ENCODE measurements at places on chromosomes 11 and 22.

GRCh38 chr11:107567739-107568335, 2.3 kb upstream of the ALKBH8 start:
- no peak for DNase-seq

DNA sequence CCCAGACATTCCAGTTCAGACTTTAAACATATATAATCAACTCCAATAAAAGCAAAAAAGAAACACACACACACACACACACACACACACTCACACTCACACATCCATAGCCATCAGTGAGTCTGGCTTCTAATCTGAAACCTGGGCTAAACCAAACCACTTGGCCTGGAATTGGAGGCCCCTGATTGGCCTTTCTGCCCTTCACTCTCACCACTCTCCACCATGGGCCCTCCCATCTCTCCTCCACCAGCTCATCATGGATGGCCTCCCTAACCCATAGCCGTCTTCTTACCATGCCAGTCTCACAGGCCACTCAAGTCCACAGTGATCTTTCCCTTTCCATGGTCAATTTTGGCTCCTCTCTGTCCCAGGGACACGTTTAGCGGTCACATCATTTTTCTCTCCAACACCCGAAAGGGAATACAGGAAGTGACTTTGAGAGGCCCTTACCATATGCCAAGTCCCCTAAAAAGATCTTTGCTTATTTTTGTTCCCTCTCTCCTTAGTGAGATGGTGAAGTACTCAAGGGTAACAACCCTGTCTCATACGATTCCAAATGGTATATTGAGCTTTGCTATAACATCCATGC, 66.6 kb downstream of the ENDOD1 start:
- DNase-seq: no peak

DNA sequence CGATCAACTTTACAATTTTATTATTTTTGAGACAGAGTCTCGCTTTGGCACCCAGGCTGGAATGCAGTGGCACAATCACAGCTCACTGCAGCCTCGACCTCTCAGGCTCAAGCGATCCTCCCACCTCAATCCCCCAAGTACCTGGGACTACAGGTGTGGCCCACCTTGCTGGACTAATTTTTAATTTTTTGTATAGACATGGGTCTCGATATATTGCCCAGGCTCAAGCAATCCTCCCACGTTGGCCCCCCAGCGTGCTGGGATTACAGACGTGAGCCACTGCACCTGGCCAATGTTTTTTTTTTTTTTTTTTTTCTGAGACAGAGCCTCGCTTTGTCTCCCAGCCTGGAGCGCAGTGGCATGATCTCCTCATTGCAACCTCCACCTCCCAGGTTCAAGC, 2.0 kb upstream of the PPFIA1 start:
- DNase-seq: no peak

- DNase-seq: no peak
Measured at GRCh38 chr22:47610764-47611163, 848.3 kb downstream of the TBC1D22A start.

- DNase-seq: no peak
Measured at GRCh38 chr11:11500744-11501487, 120.9 kb downstream of the GALNT18 start.

GRCh38 chr11:121057922-121058321, 34.0 kb downstream of the TBCEL start:
- no peak for DNase-seq

DNA sequence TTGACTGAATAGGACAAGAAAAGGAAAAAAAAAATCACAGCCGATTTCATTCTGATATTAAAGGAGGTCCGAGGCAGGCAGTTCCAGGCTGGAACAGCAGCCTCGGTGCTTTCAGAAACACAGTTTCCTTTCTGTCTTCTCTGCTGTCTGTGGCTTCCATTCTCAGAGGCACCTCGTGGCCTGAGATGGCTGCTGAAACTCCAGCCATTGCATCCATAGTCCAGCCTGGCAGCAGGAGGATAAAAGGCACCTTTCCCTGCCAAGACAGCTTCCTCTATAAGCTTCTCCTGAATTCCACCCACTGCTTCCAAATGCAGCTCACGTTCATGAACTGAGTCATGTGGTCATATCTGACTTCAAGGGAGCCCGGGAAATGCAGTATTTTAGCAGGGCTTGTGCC, 390.5 kb downstream of the TBC1D22A start:
- DNase-seq: no peak

- peak; percentile 32 for DNase-seq
Measured at GRCh38 chr11:29159552-29160465, 857.0 kb downstream of the KCNA4 start.

DNA sequence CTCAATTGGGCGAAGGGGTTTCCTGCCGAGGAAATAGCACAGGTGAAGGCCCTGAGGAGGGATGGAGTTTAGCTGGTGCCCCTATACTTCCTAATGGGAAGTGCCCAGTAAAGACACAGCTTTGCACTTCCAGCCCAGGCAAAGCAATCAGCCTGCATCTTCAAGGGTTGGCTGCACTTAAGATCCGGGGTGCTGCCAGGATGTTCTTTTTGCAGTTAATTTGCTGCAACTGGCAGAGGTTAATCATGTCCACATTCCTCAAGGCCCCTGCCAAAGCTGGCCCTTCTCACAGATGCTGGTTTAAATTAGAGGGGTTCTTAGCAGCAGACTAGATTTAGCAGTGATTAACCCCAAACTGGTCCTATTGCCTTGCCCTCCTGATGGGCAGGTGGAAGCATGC, 137.7 kb upstream of the NAV2 start:
- no peak for DNase-seq

DNA sequence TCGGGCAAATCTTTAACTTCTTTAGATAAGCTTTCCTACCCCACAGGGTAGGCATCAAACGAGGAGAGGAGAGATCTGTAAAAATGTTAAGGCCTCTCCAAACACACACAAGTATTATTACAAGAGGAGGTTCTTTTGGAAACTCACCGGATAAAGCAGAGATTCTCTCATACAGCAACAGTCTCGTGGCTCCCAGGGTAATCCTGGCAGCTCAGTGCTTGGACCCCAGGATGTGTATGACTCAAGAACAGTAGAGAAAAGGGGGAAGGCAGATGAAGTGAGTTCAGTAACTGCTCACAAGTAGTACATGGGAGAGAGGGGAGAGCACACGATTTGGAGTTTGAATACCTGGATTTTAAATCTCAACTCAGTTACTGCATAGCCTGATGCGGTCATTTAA, 120.9 kb downstream of the FEZ1 start:
- no peak for DNase-seq

GRCh38 chr11:100791860-100792259, 104.8 kb downstream of the ARHGAP42 start:
- DNase-seq: no peak

DNA sequence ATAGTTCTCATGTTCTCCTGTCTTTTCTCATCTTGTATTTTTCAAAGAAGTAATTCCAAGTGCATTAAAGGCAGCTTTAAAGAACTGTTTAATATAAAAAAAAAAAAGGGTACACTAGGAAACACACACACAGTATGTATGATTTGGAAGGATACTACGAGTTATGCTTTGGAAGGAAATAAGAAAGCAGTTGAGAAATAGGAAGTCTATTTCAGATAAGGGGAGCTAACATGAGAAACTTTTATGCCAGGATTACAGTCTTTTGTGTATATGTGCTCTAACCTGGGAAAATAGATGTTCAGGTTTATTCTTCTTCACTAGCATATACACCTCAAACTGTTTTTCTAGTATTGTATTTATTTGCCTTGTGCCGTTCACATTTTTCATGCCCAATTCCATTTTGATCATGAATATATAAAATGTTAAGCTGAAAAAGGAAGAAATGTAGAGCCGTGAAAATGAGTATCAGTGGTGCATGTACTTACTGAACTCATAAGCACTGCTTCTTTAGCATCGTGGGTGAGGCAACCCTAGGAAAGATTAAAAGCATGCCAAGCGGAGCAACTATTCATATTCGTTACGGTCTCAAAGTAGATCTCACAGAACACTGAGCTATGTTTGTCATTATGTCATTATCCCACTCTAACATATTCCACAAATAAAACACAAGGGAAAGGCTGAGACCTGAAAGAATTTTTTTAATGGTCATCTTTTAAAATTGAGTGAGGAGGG, 59.6 kb downstream of the GUCY1A2 start:
- no peak for DNase-seq

DNA sequence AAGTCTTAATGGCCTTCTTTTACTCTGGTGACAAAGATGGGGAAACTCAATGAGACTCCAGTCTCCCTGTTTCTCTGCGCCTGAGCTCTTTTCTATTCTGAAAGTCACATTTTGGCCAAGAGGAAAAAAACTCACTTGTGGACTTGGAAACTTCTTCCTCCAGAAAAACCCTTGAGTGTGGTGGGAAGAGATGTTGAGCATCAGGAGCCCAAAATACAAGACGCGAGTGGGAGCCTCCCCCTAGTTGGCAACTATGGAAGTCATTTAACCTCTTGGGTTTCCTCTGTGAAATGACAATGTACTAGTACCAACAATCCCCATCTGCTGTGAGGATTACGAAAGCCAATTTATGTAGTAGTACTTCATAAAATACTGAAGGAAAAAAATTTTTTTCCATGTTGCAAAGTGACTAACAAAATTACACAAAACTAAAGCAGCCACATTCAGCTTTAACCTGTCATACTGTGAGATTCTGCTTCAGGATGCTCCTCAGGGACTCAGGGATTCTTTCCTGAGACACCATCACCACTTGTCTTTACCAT, 524 bp upstream of the SLC25A17 start:
- no peak for DNase-seq

DNA sequence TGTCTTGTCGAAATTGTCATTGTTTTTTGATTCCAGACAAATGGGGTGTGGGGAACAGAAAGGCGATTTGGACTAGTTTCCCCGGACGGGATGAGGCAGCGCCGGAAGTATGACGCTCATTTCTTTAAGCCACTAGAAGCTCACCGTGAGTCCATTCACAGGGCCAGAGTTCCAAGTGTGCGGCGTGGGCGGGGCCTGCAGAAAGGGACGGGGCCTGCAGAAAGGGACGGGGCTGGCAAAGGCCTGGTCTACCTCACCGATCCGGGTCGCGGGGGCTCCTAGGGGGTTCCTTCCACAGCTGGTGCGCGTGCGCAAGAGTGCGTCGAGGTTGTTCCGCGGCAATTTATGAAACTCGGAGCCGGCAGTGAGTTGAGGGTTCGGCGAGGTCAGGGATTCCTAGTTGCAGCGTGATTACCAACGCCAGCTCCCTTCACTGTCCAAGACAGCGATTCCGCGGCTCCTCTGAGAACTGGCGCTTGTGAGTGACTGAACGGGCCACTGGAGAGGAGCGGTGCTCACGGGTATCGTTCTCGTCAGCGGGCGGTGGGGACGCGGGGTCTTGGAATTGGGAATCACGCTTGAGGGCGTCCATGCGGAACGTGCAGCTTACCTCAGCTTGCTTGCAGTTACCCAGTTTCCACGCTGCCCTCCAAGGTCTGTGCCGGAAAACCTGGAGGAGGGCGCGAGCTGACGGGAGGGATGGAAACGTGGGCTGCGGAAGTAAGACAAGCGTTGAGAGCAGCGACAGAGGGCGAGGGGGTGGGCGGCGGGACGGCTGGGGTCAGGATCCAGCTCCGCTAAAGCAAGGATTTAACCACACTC, at the start of gene ZNF215:
Gene ZNF215, plus strand, starts transcription at position 219 of the 822 bp plus-strand sequence. CDS start 5,847 bp downstream, outside the sequence.
- DNase-seq: peak; percentile 33

GRCh38 chr22:31144223-31144622, 3.9 kb upstream of the PLA2G3 start:
- DNase-seq: no peak

DNA sequence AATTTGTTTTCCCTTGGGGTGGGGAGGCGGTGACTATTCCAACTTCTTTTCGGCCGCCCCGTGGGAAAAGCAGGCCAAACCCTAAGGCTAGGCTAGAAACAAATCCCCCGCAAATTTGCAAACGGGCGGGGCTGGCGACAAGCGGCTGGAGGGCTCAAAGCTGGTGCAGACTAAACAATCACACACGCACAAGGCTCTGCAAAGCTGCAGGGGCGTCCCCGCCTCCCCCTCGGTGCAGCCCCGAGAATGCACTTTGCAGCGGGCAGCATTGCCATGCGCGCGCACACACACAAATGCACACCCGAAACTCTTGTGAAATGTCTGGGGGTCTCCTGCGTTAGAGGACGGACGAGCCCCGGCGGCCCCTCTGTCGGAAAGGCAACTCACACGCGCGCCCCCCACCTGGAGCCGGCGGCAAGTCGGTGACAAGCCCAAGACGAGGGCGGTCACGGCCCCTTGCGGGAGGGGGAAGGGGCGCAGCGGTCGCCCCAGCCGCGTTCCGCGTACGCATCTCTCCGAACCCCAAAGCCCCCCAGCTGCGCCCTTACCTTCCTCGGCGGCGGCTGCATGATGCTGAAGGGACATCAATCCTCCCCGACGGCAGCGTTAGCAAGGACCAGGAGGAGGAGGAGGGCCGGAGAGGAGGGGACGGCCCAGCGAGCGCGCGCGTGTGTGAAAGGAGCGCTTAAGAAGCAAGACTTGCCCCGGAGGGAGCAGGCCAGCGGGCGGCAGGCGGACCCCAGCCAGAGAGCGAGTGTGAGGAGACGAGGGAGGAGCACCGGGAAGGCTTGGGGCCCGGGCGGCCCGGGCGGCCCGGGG, 600 bp downstream of the FCHSD2 start:
- peak; percentile 78 for DNase-seq

DNA sequence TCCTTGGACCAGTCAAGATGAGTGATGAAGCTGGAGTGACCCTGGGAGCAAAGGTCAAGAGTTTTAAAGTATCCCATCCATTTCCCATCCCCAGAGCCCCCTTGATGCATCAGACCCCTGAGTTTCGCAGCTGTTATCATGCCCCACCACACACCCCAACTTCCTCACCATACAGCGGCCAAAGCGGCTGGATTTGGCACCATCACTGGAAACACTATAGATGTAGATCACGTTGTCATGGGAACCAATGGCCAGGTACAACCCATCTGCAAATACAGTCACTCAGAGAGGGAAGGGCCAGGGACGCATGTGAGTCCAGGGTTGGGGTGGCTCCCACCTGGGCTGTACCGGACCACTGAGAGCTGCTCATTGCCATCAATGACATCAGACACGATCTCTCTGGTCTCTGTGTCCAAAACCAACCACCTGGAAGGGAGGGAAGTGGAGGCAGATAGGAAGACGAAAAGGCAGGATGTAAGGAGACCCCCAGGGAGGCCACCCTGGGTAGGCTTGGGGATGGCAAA, 2.2 kb upstream of the MTA2 start:
- DNase-seq: no peak

DNA sequence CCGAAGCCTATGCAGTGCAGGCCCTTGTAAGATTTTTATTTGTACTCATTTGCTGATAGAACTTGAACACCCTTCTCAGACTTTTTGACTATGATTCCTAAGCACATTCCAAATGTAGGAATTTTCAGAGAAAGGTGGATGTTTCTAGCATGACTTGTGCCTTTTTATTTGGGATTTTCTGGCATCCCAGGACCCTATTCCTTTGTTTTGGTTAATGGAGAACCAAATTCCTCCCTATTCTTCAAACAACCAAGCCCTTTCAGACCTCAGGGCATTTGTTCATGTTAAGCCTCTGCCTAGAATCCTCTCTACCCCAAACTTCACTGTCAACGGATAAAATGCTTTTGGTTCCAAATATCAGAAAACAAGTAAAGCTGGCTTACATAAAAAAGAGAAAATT, 371.1 kb downstream of the DDX10 start:
- DNase-seq: no peak

Measured in right lung (tissue), 10 donors.